ENCODE measurements at places on chromosomes 1 and 21.
A peak's percentile ranks its signal among the peaks of the same experiment; 100 is the strongest.

DNA sequence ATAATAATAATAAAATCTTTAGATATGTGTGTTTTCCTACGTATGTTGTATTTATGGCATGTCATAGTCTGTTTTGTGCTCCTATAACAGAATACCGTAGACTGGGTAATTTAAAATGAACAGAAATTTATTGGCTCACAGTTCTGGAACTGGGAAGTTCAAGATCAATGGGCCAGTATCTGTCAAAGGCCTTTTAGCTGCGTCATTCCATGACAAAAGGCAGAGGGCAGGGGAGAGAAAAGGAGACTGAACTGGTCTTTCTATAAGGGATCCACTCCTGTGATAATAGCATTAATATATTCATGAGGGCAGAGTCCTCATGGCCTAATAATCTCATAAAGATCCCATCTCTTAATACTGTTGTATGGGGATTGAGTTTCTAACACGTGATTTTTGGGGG is 7.1 kb upstream of the SFT2D2 start:
- no peak for DNase-seq

- DNase-seq: no peak
These were observed 43.1 kb downstream of the SCP2 start for GRCh38 chr1:52970149-52970548.

DNA sequence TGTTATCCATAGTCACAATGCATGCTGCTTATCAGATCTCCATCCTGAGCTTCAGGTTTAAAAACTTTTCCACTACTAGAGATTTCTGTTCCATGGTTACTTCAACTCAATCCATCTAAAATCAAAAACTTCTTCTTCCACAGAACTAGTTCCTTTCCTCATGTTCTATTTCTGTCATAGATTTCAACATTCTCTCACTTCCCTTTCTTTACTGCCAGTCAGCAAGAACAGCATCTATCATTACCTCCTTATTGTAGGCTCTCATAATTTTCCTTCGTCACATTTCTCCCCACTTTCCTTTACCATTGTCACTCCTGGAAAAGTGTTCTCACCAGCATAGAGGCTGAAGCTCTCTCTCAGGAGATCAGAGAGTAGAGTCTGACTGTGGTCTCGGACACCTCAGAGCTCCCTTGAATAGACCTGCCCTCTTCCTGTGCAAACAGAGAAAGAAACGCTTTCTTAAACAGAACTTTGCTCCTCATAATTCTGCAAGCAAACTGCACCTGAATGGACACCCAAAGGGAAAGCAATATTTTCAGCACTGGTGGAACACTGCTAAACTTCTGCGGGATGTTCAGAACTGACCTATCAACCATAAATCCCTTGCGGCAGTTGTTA is 48.7 kb upstream of the KIRREL1 start:
- DNase-seq: no peak

- no peak for DNase-seq
These were observed 321.5 kb upstream of the FAM78B start for GRCh38 chr1:166488327-166488726.

DNA sequence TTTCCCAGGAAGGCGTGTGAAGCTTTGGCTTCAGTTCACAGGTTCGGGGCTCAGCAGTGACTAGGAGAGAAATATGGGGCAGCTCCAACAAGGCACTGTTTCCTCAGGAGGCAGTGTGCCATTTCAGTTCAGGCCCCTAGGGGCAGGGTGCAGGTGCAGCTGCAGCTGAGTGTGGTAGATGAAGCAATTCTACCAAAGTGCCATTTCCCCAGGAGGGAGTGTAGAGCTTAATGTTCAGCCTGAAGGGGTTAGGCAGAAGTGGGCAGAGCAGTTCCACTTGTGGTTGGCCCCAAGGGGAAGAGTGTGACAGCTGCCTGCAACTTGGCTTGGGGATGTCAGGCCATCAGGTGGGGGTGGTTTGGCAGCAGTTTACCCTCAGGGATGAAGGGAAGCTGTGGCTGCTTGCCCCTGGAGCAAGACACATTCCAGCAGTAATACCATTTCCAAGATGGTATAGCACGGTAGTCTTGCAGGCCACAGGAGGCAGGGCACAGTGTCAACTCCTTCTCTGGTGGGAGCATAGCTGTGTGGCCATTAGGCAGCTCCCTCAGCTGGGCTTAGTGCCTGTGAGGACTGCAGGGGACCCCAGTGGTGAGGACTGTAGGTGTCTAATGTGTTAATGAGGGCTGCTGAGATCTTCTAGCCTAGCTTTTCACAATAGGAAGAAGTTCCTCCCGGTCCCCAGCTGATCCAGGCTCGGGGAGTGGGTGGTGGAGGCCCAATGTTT is 34.7 kb downstream of the RGSL1 start:
- no peak for DNase-seq

DNA sequence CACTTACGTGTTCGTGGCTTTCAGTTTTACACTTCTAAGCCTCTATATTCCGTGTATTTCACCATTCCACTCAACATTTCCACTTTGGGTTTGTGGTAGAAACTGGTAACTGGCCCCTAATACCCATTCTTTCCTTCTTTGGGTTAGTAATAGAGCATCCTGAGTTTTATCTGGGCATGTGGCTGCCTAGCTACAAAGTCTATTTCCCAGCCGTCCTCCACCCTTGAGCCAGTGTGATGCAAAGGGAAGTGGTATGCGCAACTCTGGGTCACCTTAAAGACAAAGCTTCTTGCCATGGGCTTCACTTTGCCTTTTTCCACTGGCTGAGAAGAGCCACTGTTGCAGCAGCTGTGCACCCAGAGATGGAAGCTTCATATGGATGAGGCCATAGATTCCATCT is 73.9 kb downstream of the LAMC2 start:
- DNase-seq: no peak

DNA sequence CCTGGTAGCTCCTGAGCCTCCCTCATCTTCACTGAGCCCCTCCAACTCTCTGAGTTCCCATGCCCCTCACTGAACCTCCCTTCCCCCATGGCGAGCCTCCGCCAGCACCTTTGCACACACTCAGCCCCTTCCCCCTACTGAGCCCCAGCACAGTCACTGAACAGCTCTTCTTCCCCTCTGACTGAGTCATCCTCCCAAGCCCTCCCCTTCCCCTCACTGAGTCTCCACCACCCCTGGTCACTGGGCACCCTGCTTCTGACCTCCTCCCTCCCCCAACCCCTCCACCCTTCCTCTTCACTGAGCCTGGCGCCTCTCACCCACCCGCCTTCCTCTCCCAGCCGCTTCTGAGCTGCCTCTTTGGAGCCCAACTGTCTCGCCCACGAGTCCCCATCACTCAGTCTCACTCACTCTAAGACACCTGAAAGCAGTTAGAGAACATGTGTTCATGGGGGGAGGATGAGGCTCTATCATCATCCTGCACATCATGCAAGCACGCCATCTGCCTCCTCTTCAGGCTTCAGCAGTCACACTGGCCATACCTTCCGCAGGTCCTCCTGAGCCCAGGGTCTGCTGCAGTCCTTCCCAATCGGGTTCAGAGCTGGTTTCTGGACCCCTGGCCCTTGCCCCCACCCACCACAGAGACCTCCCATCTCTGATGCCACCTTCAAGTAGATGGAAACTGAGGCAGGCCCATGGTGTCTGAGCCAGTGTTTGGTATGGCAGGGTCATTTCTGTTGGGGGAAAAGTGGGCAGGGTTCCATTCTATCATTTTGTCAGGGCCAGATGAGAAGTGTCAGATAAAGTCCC is 2.0 kb upstream of the TRNP1 start:
- no peak for DNase-seq

DNA sequence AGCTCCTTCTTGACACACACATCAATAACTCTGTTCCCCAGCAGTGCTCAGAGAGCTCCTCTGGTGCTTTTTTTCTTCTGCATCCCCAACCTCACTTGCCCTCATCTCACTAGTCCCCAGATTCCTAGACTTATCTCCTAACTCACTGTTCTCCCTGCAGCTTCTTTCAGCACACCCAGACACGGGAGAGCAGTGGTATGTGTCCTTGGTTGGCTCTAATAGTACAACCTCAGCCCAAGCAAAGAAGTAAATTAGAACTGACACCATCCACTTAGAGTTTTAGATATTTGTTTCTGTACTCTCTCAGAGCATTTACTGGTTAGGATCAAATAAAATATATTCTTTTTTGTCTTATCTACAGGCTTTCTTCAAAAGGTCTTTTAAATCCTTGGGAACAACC is 201.4 kb upstream of the SNX7 start:
- no peak for DNase-seq

- DNase-seq: no peak
These were observed 115.8 kb upstream of the ZNF678 start for GRCh38 chr1:227447531-227447990.

- no peak for DNase-seq
These were observed 47.7 kb upstream of the DNASE2B start for GRCh38 chr1:84350550-84350949.

DNA sequence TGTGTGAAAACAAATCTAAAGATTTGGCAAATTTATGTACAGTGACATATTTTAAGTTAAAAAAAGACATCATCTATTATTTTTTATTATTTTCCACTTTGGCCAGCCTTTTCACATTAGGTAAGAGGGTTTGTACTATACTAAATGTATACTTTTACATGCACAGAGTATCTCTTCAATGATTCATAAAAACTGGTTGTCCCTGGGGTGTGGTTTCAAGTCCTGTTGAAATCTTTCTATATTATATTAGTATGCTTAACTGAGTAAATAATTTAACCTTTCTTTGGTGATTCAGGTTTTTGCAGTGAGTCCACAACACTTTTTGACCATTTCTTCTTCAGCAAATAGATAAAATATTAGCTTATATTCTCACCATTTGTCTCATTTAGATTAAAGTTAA is 45.7 kb downstream of the EEIG2 start:
- DNase-seq: no peak

GRCh38 chr1:169486281-169487051 is 722 bp upstream of the SLC19A2 start:
- DNase-seq: no peak

DNA sequence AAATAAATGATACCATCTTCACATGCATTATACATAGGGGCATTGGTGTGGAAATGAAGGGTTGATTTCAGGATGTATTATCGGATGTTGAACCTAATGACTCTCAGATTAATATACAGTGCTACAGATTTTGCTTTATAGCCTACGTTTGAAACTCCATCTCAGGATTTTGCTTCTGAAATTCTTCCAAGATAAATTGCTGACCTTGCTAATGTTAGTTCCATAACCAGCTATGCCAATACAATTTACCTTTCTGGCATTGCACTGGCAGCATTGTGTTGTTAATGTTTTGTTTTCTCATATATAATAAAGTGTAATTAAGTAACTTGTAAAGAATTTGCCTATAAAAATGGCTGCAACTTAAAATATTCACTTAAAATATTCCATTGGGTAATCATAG is 350.1 kb downstream of the CHRM3 start:
- DNase-seq: no peak

DNA sequence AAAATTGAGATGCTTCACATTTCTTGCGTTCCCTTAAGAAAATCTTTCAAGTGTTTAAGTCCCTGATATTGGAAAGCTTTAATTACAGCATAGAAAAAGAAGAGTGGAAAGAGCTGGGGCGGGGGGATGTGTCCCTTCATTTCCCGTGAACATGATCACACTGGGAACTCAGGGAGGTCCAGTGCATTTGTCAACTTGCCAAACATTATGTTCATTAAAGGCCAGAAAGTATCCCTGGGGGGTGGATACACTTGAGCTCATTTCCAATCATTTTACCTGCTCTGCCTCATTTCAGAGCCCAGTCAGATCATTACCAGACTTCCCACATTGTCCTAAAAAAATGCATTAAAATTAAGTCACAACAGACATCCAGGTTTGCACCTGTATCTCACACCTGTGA is 123.6 kb upstream of the KCNJ15 start:
- DNase-seq: no peak

DNA sequence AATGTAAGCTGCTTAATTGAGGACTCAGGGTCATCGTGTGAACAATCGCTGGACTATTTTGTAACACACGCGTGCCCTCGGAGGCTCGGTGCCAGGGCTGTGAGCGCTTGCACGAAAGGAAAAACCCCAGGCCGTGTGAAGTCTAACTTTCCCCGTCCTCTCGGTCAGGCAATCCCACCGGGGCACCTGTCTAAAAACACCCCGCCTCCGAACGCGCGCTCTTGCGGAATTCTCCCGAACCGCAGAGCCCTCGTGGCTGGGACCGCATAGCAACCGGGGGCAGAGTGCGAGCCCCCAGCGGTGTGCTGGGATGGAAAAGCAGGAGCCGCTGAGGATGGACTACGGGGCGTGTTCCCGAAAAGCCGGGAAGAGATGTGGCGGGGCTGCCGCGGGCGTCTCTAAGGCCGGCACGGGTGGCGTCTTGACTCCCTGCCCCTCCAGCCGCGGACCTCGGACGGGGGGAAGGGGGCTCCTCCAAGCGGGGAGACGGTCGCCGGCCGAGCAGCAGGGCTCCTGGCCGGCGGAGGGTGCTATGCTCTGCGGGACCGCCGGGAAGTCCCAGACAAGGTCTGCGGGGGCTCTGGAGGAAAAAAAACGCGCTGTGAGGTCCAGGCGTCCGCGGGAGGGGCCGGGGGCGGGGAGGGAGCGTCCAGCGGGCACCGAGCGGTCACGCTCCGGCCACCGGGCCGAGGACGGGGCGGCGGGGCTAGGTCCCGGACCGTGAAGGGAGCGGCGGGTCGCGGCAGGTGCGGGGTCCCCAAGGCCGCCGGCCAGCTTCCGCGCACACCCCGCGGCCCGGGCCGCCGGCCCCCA is 936 bp downstream of the ZBTB21 start:
- peak; percentile 26 for DNase-seq

GRCh38 chr21:26846036-26846931 is 1.1 kb upstream of the ADAMTS1 start:
- DNase-seq: no peak

DNA sequence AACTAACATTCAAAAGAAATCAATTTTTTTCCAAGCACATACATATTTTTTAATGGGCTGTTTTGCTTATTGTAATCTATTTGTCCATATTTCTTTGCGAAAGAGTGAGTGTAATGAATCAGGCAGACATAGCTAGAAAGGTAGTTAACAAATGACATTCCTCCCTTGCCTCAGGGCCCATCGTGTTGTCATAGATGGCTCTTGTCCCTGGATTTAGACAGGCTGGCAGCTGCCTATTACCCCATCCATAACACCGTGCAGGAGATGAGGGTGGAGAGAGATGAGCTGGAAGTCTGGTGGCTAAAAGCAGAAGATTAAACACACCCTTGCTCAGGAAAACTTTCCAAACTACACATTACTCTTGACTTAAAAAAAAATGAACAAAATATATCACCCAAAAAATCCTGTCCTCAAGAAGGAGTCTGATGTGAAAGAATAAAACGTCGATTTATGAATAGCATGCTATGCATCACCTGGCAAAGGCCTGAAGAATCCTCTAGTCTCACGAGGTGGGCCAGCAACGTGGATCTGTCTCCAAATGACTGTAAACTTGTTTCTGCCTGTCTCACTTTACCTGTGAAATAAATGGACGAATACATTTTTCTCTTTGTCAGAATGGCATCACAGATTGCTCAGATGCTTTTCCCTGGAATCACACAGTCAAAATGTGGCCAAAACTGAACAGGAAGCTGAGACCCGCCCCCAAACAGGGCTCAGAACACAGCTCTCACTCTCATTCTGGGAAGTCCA is 55.7 kb downstream of the C21orf91 start:
- no peak for DNase-seq

GRCh38 chr21:44324854-44325107 is 14.4 kb downstream of the CFAP410 start:
- DNase-seq: no peak

- DNase-seq: no peak
These were observed 24.9 kb downstream of the KCNN3 start for GRCh38 chr1:154845174-154845573.

- no peak for DNase-seq
These were observed 852 bp downstream of the FAAH start for GRCh38 chr1:46394872-46395465.

Data from T-helper 1 cell (primary cell).